ENCODE measurements at places on chromosomes 1 and 21. TPM values are rescaled to one million over a fixed set of nuclear protein-coding genes. Genes with fewer than 3 reads are reported as not detected.

Gene GJA4
- total RNA-seq, result 60.8 TPM

Gene TMEM81
- total RNA-seq, result 2.0 TPM

Gene RHOU
- total RNA-seq, result 29.8 TPM

DNA sequence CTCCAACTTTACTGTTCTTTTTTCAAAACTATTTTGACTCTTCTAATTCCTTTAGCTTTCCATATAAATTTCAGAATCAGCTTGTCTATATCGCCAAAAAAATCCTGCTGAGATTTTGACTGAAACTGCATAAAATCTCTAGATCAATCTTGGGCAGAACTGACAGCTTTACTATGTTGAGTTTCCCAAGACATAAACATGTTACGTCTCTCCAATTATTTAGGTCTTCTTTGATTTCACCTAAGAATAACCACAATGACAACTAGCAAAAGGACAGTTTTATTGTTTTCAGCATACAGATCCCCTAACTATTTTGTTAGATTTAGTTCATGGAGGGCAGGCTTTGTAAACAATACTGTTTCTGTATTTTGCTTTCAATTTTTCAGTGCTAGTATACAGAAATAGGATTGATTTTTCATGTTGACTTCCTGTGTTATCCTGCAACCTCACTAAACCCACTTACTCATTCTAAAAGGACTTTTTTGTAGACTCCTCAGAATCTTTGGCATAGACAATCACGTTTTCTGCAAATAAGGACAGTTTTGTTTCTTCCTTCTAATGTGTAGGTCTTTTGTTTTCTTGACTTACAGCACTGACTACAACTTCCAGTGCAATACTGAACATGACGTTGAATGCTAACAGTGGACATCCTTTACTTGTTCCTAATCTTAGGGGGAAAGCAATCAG lies 63.4 kb downstream of the NPHP4 start:
- no peak for DNase-seq

- DNase-seq, result no peak
Observed at GRCh38 chr1:85607921-85608265, 27.3 kb downstream of the CCN1 start.

DNA sequence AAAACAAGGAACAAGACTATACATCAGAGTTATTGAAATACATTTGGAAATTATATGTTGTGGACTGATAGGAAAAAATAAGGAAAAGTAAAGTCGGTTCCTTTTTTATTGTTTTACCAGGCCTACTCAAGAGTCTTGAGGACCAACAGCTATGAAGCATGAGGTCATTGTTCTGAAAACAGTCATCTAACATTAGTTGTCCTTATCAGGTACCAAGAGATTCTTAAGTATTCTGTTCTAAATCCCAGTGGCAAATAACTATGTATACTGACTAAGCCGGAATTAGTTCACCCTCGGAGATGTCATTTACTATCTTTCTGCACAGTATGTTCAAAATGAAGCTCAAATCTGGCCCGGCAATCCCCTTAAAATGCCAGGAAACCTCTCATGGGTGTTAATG lies 585 bp downstream of the ADGRL4 start:
- peak; percentile 59 for DNase-seq

DNA sequence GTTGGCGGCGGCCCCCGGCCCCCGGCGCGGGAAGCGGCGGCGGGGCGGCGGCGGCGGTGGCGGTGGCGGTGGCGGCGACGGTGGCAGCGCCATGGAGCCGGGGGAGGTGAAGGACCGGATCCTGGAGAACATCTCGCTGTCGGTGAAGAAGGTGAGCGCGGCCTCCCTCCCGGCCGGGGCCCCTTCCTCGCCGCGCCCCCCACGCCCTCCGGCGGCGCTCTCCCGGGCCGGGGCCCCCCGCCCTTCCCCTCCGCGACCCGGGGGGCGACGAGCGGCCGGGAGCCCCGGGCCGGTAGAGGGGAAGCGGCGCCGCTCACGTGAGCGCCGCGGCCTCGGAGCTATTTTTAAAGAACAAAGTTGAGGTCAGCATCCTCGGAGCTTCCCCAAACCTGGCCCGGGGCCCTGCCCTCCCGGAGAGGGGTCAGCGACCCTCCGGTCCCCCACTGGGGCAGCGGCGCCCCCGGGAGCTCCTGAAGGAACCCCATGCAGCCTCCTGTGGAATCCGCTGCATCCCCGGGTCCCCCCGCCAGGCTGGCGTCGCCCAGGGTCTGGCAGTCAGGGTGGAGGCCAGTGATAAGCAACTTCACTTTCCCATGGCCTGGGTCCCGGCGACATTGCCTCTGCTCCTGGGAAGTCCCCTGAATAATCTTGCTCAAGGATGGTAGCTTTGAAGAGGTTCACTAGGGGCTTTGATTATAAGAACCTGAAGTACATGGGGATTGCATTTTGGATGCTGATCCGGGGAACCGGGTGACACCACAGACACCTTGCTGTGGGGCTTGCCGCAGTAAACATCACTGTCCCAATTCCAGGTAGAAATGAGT lies 560 bp downstream of the PLEKHM2 start:
- peak; percentile 35 for DNase-seq

GRCh38 chr1:35451125-35451528 lies 106.1 kb downstream of the KIAA0319L start:
- DNase-seq, result peak; percentile 86

DNA sequence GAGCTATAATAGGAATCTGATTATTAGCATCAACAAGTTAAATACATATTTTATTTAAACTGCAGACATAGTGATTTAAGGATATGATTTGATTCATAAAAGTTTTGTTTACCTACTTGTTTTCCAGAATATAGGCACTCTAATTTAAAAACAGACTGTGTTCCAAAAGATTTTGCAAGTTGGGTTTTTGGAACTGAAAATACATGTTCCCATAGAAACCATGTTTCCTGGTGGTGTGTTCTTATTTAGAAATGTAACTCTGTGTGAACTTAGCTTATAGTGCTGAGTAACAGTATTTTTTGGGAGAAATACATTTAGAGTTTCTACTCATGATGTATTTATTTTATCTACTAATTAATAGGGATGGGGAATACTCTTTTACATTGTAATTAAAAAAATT lies 21.8 kb downstream of the USP25 start:
- DNase-seq, result no peak

DNA sequence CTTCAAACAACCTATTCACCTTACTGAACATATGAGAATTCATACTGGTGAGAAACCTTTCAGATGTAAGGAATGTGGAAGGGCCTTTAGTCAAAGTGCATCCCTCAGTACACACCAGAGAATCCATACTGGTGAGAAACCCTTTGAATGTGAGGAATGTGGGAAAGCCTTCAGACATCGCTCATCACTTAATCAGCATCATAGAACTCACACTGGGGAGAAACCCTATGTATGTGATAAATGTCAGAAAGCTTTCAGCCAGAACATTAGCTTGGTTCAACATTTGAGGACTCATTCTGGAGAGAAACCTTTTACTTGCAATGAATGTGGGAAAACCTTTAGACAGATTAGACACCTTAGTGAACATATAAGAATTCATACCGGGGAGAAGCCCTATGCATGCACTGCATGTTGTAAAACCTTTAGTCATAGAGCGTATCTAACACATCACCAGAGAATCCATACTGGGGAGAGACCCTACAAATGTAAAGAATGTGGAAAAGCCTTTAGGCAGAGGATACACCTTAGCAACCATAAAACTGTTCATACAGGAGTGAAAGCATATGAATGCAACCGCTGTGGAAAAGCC lies 13.2 kb upstream of the EXO5 start:
- DNase-seq, result no peak

DNA sequence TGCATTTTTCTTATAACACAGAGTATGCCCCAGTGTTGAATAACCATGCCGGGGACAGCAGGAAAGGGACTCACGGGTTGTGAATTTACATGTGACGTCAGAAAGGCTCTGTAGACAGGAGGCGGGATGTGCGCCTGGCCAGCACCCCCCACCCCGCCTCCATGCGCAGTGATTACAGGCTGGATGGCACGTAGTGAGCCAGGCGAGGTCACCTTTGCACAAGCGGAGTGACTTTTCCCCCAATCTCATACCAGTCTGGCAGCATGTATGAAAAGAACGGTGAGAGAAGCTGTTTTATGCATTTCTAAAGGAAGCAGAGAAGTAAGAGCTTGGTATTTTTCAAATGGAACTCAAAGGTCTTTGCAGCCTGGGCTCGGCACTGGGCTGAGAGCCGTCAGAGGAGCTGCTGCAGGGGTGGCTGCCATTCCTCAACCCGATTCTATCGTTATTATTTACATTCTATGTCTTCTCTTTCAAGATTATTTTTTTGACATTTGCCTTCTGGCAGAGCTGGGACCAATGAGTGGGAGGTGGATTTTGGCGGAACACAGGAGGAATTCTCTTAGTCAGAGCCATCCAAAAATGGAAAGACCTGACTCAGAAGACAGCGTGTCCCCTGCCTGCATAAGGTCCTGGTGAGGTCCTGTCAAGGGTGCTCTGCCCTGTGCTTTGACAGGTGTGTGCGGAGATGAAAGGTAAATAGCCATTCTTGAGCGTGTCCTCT lies 115.6 kb upstream of the SLC45A1 start:
- peak; percentile 78 for DNase-seq

- DNase-seq, result no peak
Observed at GRCh38 chr1:18108299-18109057, 880 bp downstream of the IGSF21 start.

DNA sequence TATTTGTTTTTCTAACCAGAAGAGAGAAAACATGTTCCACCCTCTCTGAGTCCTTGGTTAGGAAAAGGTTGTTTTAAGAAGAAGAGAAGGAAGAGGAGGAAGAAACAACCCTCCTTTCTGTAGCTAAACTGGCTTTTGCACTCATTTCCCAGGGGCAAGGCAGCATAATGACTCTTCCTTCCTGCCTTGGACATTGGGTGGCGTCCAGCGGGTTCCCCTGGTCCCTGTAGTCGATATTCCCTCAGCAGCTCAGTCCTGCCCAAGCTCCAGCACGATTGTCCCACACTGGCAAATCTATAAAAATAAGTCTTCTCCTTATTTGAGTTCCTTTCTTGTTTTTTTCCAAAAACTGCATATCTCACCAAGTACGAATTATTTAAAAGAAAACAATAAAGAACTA lies 81.2 kb downstream of the TEX35 start:
- peak; percentile 31 for DNase-seq

DNA sequence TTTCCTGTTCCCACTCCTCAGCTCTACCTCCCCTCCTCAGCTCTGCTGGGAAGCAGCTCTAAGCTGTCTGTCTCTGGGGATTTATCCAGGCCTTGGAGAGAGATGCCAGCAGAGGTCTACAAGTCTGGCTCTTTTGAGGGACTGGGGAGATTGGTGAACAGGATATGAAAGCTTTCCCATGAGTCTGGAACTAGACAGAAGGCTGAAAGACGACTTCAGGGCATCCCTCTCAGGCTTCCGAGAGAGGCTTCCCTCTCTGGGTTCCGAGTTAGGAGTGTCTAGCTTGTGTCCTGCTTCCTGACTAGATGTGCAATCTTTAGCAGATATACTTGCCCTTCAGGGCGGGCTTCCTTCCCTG lies 733 bp downstream of the TMEM35B start:
- peak; percentile 51 for DNase-seq

GRCh38 chr1:228763561-228763960 lies 28.3 kb downstream of the RHOU start:
- no peak for DNase-seq
